ENCODE measurements at places on chromosomes 5 and 9.
A peak's percentile ranks its signal among the peaks of the same experiment; 100 is the strongest.

DNA sequence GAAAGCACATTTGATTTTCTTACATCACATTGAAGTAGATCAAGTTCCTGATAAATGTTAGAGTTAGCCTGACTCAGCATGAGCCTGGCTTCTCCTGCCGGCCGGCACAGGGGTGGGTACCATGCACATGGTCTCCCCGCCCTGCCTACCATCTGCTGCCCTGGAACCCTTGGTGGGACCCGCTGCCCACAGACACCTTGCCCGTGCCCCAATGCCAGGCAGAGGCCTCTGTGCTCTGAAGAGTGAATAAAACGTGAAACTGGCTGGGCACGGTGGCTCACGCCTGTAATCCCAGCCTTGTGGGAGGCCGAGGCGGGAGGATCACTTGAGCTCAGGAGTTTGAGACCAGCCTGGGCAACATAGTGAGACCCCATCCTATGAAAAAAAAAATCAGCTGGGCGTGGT is 17.3 kb downstream of the EXD3 start:
- no peak for DNase-seq

GRCh38 chr9:128361986-128362646 is 9.1 kb upstream of the URM1 start:
- peak; percentile 54 for DNase-seq

GRCh38 chr9:129146441-129146941 is 31.6 kb downstream of the IER5L start:
- DNase-seq: no peak

DNA sequence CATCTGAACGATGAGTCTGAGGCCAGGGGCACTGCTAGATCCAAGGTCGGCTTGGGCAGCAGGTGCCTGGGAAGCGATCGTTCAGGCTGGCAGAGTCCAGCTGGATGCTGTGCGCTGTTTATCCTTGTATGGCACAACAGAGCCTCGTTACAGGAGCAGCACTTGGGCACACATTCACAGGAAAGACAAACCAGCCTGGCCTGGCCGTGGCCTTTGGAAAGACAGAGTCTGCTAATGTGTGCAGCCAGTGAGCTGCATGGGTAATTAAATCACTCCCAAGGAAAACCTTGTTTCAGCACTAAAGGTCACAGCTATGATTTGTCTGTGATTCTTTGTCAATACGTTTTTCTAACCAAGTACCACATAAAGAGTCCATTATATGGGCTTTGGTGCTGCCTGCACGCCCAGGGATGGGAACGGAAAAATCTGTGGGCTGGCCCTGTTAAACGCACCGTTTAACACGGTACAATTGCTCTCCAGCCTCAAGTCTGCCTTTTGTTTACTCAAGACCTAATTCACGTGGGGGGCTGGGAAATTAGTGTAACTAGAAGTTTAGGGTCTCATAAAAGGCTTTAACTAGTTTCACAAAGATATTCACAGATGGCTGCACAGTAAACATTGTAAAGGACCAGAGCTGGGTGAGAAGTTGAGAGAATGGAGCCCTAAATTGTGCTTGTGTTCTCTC is 509.3 kb downstream of the KDM4C start:
- DNase-seq: no peak

DNA sequence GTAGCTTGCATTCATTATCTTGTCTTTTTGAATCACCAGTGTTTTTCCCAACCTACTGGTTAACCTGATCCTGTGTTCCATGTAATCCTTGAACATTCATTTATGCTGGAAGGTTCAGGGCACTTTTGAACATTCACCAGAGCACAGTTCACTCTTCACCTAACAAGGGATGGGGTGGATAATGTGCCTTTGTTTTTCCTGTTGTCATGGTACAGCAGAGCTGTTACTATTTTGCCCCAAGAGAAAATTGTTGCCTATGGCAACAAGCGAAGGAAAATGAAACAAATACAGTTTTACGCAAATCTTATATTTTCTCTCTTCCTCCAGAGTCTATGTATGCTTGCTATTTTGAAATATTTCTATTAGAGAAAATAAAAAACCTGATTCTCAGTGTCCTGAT is 60.3 kb upstream of the RIOK2 start:
- no peak for DNase-seq
